ENCODE measurements at places on chromosomes 1 and 21.
A peak's percentile ranks its signal among the peaks of the same experiment; 100 is the strongest.

DNA sequence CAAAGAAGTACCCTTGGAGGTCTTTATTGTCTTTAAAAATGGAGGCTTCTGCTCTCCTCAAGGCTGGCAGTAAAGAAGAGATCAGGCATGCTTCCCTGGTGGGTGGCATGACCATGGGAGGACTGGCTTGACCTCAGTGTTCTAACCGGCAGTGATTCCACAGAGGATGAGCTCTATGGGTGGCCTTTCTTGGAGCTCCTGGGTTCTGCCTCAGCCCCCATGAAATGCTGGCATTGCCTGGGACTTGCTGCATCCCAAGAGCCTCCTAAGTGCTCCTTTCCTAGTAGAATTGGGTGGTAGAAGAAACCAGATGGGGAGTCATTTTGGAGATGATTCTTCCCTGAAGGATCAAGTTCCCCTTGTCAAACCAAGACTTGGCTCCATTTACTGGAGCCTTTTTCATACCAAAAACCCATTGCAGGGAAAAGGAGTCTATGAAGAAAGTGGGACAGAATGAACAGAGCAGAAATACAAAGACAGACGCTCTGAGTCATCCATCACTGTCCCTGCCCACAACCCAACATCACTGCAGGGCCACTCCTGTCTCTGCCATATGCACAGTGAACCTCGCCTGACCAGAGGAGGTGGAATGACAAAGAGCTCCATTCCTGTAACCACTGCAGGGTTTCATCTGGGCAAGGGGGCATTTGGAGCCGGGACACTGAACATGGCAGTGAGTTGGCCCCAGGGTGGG is 42.4 kb downstream of the RIMS3 start:
- DNase-seq: no peak

GRCh38 chr1:67588178-67588855 is 96.7 kb upstream of the GADD45A start:
- DNase-seq: no peak

DNA sequence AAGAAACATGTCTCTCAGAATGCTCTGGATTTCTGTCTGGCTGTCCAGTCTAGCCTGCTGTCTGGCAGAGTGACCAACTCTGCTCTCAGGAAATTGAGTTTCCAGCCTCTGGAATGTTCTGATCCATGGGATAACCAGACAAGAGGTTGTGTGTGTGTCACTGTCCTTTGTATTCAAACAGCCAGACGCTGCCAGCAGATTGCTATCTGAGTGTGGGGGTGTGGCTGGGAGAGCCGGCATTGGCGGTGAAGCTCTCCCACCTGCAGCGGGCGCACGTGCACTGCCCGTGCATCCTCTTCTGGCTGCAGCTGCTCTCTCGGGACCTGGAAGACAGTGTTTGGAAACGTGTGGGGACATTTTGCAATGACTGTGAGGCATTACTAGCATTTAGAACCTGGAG is 26.1 kb downstream of the PKP1 start:
- no peak for DNase-seq

DNA sequence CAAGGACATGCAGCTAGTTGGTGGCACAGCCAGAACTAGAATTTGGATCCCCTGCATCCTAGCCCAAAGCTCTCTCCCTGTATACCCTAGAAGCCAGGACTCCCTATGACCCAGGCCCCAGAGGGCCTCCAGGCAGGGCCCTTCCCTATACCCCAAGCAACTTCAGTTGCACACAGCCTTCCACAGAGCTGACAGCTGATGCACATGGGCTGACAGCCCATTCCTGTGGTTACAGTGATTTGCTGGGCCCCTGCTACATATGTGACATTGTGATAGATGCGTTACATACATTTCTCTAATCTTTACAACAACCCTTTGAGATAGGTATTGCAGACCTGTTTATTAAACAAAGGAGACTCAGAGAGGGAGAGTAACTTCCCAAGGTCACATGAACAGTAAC is 5.8 kb downstream of the ATP1A2 start:
- no peak for DNase-seq

GRCh38 chr1:40662864-40663263 is 2.6 kb downstream of the RIMS3 start:
- no peak for DNase-seq

DNA sequence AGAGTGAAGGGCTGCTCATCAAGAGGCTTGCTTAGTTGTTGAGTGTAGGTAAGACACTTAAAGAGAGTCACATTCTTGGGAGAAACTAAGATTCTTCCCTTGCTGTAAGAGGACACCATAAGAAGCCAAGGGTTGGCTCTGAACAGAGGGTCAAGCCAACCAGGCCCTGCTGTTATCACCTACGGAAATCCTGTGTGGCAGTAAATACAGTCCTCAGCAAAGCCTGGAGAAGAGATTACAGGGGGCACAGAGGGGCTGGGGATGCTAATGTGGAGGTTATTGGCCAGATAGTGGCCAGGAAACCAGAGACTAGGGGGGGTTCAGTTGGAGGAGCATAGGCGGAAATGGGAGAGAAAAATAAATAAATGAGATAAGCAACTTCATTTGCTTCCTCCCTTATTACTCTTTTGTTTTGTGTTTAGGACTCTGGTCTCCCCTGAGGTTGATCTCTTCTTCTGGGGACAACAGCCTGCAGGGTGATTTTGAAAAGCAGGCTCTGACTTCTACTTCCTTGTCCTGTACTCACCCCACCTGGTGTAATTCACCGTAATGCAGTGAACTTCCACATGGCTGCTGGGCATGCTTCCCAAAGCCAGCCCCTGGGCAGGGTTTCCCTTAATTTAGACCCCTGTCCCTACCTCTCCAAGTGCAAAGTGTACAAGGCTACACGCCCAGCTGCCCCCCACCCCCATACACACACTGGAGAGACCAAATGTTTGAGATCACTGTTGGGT is 40.9 kb downstream of the MTARC1 start:
- DNase-seq: no peak

DNA sequence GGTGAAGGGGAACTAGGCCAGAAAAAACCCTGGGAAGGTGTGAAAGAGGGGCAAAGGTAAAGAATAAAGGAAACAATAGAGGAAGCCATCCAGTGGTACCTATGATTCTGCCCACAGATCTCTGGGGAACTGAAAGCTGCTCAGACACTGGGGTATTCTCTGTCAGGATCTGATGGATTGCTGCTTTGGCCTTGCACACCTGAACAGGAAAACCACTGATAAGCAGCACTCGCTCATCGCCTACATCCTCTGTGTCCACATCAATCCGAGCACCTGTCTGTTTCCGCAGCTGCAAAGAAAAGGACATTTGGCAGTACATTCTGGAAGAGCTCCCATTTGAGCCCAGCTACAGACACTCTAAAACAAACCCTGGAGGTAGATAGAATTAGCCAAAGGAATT is 10.4 kb downstream of the TDRKH start:
- DNase-seq: no peak

- no peak for DNase-seq
Observed at GRCh38 chr1:218408942-218409341, 63.8 kb downstream of the TGFB2 start.

DNA sequence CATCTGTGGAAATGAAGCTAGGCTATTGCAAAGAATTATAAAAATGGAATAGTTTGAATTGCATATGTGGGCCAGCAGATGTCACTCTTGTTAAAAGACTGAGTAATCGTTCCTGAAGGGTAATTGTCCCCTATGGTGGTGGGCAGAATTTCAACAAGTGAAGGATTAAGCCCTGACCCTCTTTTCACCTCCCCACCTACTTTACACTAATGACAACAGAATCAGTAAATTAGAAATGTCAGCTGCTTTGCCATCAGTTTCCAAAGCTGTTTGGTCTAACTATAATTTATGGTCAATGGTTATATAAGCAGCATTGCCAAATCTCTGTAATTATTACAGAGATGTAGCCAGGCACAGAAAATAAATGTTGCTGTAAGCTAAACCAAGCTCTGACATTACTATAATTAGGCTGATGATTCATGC is 898.6 kb downstream of the AMY1C start:
- DNase-seq: no peak

- no peak for DNase-seq
Observed at GRCh38 chr1:190101756-190102155, 375.9 kb downstream of the BRINP3 start.

DNA sequence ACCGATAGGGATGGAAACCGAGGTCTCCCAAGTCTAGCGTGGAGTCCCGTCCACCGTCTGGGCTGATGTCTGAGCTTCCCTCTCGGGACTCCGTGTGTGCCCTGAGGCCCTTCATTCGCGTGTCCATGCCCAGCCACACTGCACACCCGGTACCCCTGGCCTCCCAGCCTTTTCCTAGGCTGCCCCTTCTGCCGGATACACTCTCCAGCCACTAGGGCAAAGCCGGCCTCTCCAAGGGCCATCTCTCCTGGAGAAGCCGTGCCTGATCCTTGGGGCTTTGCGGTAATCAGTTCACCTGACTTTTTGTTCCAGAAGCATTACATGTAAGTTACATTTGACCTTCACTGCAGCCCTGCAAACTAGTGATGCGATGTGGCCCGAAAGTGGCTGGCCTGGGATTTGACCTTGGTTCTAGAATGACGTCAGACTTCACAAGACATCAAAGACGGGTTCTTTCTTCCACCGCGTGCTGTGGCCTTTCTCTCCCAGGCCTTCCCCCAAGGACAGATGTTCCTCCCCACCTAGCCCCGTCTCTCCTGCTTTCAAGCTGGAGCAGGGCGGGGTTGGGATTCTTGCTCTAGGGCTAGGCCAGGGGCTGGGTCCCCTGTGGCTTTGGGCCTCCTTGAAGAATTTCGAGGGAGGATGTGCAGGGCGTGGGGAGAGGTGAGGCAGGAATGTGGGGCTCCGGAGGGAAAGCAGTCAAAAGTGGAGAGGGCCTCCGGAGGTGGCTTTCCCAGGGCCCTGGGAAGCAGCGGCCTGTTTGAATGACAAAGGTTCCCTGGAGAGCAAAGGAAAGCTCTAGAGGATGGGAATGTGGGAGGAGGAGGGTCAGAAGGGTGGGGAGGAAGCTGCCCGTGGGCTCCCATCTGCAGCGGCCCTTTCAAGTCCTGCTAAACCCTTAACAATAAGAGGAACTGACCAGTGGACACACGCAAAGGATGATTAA is 49.7 kb upstream of the SLC2A1 start:
- DNase-seq: no peak

GRCh38 chr1:156101880-156102279 is 12.6 kb upstream of the LMNA start:
- no peak for DNase-seq

- DNase-seq: no peak
Observed at GRCh38 chr1:62117018-62117750, 77.5 kb upstream of the L1TD1 start.

DNA sequence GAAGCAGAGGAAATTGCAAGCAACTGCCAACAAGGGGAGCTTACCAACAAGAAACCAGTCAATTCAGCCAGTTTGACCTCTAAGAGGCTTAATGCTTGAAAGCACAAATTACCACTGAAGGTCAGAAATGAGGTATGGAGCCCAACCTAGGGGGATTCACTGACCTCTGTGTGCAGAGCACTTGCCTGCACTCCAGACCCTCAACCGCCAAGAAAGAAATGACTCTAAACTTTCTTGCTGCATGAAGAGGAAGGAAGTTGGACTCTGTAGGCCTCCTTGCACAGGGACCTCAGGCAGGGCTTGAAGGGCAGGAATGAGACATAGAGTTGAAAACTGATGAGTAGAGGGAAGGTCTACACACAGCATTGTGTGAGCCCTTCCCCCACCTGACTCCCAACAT is 10.0 kb downstream of the ARMH1 start:
- no peak for DNase-seq

- DNase-seq: peak; percentile 49
Observed at GRCh38 chr21:46551636-46552241, 53.1 kb downstream of the S100B start.

DNA sequence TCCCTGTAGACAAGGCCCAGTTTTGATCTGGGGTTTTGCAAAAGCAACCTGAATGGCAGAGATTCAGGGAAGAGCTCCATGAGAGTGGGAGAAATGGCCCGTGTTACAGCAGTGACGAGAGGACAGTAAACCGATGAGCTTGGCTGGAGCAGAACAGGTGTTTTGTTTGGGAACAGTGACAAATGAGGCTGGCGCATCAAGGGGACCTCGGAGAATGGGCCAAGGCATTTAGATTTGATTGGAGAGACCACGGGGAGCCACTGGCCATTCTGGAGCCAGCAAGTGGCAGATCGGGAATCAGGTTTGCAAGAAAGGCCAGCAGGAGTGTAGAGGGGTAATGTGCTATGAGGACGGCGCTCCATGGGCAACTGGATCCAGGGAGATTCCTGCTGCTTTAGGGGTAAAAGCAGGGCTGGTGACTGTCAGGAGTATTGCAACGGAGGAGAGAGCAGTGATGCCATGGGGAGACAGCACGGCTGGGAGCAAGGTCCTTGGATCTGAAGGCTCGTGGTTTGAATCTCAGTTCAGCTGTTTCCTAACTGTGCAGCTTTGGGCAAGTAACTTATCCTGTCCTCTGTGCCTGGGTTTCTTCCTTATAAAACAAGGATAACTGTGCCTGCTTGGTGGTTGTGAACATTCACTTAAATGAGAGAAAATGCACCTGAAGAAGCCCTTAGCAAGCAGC is 9.9 kb upstream of the KLHDC7A start:
- no peak for DNase-seq

GRCh38 chr1:62437273-62437940 is 558 bp downstream of the USP1 start:
- peak; percentile 45 for DNase-seq

DNA sequence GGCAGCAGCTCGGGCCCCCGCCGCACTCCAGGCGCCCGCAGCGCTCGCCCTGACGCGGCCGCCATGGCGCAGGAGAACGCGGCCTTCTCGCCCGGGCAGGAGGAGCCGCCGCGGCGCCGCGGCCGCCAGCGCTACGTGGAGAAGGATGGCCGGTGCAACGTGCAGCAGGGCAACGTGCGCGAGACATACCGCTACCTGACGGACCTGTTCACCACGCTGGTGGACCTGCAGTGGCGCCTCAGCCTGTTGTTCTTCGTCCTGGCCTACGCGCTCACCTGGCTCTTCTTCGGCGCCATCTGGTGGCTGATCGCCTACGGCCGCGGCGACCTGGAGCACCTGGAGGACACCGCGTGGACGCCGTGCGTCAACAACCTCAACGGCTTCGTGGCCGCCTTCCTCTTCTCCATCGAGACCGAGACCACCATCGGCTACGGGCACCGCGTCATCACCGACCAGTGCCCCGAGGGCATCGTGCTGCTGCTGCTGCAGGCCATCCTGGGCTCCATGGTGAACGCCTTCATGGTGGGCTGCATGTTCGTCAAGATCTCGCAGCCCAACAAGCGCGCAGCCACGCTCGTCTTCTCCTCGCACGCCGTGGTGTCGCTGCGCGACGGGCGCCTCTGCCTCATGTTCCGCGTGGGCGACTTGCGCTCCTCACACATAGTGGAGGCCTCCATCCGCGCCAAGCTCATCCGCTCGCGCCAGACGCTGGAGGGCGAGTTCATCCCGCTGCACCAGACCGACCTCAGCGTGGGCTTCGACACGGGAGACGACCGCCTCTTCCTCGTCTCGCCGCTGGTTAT is 2.8 kb downstream of the KCNJ9 start:
- peak; percentile 80 for DNase-seq

GRCh38 chr1:11481019-11481418 is 2.1 kb downstream of the DISP3 start:
- no peak for DNase-seq

- DNase-seq: no peak
Observed at GRCh38 chr21:36512971-36513370, 33.0 kb upstream of the CLDN14 start.
